Activated CD4-positive, alpha-beta T cell treated with anti-CD3 and anti-CD28 coated beads, Interleukin-10, Interleukin-2, amounts not matched to agents 100 ng/mL and 50 ng/mL, durations not matched to agents 16 hours and 8 hours (primary cell): ENCODE measurements at places on chromosomes 1 and 21.

DNA sequence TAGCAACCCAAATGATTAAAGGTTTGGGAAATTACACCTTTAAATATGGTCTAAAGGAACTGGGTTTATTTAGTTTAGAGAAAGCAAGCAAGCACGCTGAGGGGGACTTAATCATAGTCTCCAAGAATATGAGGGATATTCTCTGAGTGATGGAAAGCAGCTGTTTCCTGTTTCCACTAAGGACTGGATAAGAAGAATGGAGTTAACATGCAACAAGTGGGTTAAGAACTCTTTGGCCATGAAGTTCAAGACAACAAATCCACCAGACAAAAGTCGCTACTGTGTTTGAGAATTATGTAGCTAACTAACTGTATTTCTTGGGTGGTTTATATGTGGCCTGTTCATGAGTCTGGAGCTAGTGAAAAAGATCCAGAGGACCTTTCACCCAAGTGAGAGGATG is 85.7 kb downstream of the TGFB2 start:
- no peak for DNase-seq

DNA sequence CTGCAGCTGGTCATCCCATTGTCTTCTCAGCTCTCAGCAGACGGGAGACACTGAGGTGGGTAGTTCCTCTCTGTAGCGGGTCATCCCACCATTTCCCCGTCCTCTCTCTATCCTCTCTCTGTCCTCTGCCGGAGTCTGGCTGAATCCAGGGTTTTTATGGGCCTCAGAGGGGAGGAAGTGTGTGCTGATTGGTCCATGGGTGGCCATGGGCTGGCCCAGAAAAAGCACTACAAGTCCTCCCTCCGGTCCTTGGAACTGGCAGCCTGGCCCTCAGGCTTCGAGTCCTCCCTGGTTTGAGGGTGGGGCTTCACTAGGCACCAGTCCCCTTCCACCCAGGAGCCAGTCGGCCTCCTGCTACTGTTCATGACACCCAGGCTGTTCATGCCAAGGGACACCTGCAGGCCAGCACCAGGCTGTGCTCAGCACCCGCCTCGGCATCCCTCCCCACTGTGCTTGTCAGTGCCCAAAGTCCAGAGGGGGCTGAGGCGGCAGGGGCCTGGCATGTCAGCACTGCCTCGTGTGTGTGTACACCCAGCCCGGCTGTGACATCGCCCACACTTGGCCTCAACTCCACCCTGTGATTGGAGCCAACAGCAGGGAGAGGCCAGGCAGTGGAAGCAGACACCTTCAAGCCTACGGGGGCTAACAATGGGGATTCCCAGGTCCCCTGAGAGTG is 23.0 kb upstream of the LRRC8C start:
- DNase-seq, result peak; percentile 88

GRCh38 chr1:161304927-161305866 is 4.6 kb downstream of the MPZ start:
- DNase-seq, result no peak

DNA sequence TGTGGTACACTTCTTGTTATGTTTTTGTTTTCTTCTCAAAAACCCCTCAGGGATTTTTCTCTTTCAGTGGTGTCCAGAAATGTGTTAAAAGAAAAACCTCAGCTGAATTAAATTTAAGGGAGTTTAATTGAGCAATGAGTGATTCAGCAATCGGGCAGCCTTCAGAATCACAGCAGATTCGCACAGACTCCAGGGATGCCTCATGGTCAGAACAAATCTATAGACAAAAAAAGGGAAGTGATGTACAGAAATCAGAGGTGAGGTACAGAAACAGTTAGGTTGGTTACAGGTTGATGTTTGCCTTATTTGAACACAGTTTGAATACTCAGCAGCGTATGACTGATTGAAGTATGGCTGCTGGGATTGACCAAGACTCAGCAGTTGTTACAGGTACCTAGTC is 86.2 kb downstream of the TLR5 start:
- DNase-seq, result no peak

DNA sequence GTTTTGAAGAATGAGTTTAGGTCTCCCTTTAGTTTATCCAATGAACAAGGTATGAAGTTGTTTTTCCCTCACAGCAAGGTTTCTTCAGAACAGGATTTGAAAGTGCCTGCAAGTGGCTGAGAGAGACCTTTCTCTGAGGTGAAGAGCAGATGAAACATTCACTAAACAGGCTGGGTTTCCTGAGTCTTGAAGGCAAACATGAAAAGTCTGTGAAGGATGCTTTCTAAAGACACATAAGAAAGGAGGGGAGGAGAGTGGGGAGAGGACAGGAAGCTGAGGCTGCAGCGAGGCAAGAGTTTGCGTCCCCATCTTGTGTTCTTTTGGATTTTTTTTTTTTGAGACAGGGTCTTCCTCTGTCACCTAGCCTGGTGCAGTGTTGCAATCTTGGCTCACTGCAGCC is 95.7 kb upstream of the SIM2 start:
- no peak for DNase-seq

DNA sequence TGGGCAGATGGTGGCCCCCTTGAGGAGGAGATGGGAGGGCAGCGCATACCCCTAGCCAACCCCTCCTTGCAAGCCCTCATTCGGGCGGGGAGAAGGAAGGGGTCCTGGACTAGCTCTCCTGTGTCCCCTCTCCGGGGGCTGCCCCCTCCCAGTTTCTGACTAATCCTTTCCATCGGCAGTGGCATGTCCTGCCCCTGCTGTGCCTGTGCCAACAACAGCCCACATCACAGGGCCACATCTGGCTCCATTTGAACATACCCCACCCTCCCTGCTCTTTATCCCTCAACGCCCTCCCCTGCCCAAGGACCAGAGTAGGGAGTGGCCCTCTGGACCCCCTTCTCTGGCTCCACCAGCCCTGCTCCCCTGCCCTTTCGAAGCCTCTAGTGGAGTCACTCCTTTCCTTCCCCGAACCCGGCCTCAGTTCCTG is 11.0 kb upstream of the LMNA start:
- peak; percentile 59 for DNase-seq

DNA sequence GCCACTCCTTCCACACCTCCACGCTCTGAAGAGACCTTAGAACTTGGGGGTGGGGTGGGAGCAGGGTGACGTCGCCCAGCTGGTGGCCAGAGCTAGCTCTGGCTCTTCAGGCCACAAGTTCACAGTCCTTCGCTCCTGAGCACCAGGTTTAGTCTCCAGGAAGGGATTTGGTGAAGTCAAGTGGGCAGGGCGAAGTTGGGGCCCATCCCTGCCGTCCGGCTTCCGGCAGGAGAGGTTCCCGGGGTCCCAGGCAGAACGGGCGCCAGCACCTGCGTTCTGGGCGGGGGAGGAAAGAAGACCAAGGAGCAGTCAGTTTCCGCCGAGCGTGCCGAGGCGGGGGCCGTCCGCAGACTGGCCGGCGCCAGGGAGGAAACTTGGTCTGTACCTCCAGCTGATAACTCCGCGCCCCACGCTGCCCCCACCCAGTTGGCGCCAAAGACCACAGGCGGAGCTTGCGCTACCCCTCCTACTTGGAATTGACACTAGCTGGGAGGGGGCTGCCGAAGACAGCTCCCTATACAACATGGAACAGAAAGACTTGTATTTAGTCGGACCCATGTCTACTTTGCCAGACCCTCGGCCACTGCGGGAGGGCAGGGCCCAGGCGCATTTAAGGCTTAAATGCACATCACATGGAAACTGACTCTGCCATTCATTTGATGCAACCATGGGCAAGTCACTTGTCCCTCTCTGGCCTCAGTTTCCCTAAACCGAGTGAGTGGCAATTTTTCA is 995 bp downstream of the ID3 start:
- no peak for DNase-seq

GRCh38 chr1:65412984-65413375 is 7.5 kb upstream of the LEPR start:
- DNase-seq, result no peak

- no peak for DNase-seq
Measured at GRCh38 chr1:13935336-13935735, 235.3 kb downstream of the PRDM2 start.

- no peak for DNase-seq
Measured at GRCh38 chr1:84366786-84367185, 31.5 kb upstream of the DNASE2B start.

- peak; percentile 61 for DNase-seq
Measured at GRCh38 chr1:9721606-9722377, 70.3 kb downstream of the PIK3CD start.

DNA sequence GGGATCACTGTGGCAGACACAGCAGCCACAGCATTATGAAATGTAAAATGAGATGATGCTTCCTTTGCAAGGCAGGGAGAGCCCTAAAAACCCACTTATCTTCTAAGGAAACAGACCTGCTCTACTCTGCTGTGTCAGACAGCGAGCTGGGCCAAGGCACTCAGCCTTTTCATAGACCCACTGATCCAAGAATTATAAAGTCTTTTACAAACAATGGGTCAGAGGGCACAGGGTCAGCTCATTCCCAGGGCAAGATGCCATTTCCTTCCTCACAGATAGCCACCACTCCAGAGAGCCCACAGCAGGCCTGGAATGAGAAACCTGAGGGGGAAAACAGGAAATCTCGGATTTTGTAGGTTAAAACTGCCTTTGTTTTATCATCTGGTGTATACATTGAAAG is 42.9 kb downstream of the CASQ2 start:
- DNase-seq, result no peak

GRCh38 chr1:38095454-38095931 is 48.9 kb upstream of the POU3F1 start:
- no peak for DNase-seq

DNA sequence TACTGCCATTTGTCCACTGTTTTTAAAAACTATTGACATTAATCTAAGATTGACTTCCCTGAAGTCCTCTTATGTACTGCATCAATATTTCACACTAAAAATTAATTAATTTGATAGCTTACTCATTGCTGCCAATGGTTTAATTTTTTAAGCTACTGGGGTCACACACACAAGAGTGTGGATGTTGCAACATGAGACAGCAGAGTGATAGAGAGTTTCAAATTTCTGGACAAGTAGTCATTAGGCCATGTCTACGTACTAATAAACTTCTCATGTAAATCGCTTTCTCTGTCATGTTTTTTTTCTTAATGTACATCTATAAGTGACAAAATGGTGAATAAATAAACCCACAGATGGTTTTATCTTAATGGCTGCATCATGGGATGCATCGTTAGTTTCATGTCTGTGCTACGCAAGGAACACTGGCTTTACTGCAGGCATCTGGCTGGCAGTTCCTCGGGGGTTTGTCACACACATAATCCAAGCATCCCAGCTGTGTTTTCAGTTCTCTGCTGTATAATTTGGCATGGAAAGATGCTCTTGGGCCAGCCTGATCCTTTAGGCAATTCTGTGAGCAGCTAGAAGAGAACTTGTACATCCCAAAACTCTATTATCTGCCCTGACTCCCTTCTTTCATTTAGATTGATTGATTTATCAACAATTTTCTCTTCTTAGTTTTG is 16.4 kb upstream of the CHODL start:
- no peak for DNase-seq

DNA sequence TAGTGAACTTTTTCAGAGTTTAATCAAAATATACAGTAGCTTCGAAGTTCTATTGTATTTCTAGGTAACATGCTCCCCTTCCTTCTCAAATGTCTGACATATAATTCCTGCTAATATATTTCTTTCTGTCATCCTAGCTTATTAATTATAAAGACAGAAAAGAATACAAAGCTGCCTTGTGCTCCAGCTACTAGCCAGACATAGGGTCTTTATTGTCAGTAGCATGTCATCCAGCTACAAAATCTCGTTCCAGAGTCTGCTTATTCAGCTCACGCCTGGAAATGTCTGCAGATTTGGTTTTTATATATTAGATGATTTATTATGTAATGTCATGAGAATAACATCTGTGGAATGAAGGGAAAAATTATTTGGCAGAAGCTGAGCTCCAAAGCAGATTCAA is 1102.8 kb downstream of the BRINP3 start:
- DNase-seq, result no peak

GRCh38 chr1:26690576-26691031 is 5.2 kb upstream of the ARID1A start:
- no peak for DNase-seq

DNA sequence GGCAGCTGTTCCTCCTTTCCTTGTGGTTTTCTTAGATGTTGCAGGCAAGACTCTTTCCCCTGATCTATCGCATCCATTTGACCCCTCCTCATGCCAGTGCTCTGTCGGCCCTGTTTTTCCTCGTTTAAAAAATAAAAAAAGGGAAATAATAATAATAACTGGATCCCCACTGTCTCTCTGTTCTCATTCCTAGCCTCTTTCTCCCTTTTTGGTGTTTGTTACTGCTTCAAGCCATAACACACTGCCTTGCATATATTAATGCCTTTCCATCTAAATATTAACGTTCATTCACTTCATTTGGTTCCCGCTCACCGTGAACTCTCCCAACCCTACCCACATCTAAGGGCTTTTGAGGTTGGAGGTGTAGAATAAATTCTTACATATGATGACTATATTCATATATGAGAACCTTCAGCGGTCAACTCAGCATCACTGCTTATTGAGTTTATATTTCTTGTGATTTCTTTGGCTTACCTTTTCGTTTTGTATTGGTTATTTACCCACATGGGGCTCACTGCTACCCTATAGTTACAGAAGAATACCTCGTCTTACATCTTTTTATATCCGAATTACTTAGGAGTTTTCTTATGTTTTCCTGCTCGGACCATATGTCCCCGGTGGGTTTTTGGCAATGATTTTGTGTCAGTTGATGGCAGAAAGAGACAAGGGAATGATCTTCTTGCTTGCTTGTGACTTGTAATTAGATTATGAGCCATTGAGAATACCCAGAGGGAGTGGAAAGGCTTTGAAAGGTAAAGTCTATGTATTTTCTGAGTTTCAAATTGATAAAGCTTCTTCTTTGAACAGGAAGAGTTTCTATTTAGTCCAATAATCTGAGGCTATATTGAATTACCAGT is 805 bp downstream of the ATG4C start:
- DNase-seq, result peak; percentile 9

DNA sequence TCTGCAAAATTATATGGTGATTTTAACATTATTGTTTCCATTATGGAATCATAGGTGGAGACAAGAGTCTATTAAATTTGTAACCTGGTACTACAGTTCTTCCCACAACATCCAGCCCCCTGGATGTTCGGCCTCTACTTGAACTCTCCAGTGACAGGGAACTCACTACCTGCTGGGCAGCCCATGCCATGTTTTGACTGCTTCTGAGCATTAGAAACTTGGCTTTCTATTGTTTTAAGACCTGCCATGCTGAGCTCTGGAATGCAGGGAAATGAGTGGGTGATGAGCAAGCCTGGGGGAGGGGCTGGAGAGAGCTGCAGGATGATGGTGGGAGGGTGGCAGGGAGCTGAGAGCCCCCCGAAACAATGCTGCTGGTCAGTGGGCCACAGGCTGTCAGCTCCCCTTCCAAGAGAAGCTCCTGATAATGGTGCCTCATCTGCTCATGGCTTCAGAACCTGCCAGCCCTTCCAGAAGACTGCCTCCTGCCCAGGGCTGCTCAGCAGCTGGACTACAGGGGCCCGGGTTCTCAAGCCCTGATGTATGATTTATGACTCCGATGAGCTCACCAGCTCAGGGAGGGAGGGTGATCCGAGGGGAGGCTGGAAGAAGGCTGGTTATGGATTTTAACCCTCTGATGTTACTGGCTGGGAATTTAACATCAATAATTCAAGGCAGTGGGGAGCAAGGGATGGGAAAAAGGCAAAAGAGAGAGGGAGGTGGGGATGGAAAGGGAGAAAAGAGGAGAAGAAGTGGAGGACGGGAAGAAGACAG is 205.0 kb downstream of the HIVEP3 start:
- no peak for DNase-seq

- DNase-seq, result no peak
Measured at GRCh38 chr1:166182281-166182680, 15.5 kb upstream of the FAM78B start.
